ENCODE measurements at places on chromosomes 11 and 22. TPM values are rescaled to one million over a fixed set of nuclear protein-coding genes. Genes with fewer than 3 reads are reported as not detected.

APOBEC3G gene
- 1.0 TPM for total RNA-seq

JAML gene
- total RNA-seq: not detected

DNA sequence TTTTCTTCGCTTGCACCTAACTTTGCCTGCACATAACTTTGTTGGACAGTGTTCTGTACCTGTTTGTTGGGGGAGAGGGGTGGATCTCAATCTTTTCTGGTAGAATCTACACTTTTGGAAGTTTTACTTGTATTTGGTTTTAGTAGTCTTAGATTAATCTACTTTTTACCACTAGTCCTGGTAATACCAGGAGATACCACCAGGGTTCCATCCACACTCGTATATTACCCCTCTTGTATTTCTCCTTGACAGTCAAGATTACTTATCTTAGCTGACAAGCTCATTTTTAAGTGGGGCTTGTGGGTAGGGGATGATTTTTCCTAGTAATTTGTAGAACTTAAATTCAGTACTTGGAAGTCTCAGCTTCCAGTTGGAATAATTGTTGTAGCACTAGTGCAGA, 37.3 kb upstream of the TECTA start:
- H3K4me1 ChIP-seq: no peaks in the 10 kb centered on the region
- no peaks in the 10 kb centered on the region for H3K27me3 ChIP-seq
- no peaks in the 10 kb centered on the region for H3K36me3 ChIP-seq

- H3K27ac ChIP-seq: no peak overlapping the region
- H3K4me1 ChIP-seq: peaks cover 5% of the 10 kb centered on the region
- H3K27me3 ChIP-seq: no peaks in the 10 kb centered on the region
- DNase-seq: no peak
Measured at GRCh38 chr22:44520465-44521094, 22.5 kb upstream of the RTL6 start.

DNA sequence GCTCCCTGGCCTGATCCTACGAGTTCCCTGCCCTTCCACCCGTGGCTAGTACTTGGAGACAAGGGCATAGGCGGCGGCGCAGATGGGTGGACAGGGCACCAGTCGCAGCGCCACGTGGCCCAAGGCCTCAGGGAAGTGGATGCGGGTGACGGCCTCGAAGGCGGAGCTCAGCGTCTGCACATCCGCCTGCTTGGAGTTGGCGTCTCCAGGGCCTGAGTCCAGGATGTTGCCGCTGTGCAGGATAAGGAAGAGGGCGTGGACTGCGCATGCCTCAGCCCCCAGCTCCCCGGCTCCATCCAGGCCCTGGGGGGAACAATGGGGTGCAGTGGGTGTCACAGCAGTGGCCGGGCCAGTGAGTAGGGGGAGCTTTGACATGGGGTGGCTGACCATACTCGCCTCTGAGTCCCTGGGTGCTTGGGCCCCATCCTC, 6.6 kb downstream of the PITPNM1 start:
- no peaks in the 10 kb centered on the region for H3K36me3 ChIP-seq
- no peak for DNase-seq
- H3K27me3 ChIP-seq: peaks cover 7% of the 10 kb centered on the region
- H3K4me1 ChIP-seq: peaks cover 4% of the 10 kb centered on the region
- no peak overlapping the region for H3K27ac ChIP-seq
- H3K4me3 ChIP-seq: no peak overlapping the region

- H3K4me1 ChIP-seq: peaks cover 2% of the 10 kb centered on the region
- H3K4me3 ChIP-seq: no peak overlapping the region
- no peak for DNase-seq
- H3K36me3 ChIP-seq: peaks cover 6% of the 10 kb centered on the region
Measured at GRCh38 chr11:116610190-116610589, 162.6 kb downstream of the BUD13 start.

DNA sequence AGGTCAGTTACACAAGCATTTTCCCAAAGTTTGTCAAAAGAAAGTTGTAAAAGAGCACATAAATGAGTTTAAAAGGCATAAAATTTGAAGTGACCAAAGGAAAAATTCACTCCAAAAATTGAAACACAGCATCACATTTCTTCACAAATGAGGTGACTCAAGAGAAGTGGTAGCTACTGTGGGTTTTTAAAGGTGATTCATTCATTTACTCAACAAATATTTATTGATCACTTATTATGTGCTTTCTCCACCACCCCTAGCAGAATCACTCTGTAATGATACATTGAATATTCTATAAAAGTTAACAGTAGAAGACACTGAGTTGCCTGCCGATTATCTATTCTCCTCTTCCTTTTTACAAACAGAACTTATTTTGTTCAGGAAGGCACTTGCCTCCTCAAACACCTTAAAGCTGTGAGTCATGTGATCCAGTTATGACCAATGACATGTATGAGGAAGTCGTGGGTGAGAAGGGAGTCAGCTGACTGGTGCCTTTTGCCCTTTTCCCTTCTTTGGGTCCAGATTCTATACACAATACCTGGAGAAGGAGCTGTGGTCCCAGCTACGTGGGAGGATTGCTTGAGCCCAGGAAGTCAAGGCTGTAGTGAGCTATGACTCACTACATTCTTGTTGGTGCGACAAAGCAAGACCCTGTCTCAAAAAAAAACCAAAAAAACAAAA, 67.7 kb upstream of the CLNS1A start:
- no peak overlapping the region for H3K27ac ChIP-seq
- H3K4me3 ChIP-seq: no peak overlapping the region

GRCh38 chr22:42997582-42998090, 17.3 kb downstream of the PACSIN2 start:
- H3K36me3 ChIP-seq: no peaks in the 10 kb centered on the region
- H3K4me1 ChIP-seq: peaks cover 10% of the 10 kb centered on the region
- no peak overlapping the region for H3K27ac ChIP-seq
- no peak for DNase-seq
- H3K27me3 ChIP-seq: no peaks in the 10 kb centered on the region

Data from glutamatergic neuron (in vitro differentiated cells).